ENCODE measurements at places on chromosomes 5 and 9. TPM values are rescaled to one million over a fixed set of nuclear protein-coding genes. Genes with fewer than 3 reads are reported as not detected.

DNA sequence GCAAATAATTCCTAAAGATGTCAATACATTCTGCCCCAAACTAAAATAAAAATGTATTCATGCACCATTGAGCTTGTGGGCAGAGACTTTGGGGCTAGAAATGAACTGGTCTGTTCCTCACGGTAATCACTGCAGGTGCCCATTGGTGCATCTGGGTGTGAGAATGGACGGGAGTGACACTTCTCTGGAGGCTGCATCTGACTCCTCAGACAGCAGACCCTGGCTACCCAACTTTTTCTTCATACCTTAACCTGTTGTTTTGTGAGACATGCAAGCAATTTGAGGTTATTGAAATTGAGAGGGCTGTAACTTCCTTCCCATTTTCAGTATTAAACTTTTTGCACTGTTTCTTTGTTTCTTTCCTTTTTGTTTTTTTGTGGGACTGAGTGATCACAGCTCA lies 333.4 kb downstream of the ICE1 start:
- no peak for DNase-seq

The SLC6A19 gene
- not detected for total RNA-seq

DNA sequence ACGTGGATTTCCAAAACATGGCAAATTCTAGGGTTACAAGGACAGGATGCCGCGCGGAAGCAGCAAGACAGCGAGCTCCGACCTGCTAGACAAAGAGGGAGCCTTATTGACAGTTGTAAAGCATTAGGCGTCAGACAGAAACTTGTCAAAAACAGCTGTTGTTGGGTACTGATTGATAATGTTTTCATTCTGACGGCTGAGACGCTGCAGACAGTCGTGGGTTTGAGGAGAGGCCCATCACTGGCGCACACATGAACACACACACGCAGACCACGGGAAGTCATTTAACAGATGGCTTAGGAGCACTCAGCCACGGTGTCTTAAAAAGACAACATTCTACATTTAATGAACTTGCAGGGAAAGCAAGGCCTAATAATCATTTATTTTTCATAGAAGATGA lies 324.0 kb downstream of the NDUFS4 start:
- no peak for DNase-seq

DNA sequence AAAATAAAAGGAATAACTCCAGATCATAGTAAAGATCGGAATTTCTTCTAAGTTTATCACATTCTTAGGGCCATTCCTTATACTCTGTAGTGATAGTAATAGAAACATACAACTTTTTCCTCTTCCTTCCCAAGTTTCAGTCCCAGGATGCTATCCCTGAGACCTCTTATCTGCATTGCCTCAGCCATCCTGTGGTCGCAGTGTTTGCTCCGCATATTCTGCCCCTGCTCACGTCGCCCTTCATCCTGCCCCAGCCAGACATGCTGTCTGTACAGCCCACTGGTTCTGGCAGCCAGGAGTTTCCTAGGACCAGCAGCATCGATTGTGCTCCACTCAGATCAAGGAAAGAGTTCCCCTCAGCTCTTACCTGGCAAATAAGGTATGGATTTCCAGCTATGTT lies 132.7 kb upstream of the ERCC6L2 start:
- DNase-seq, result no peak

DNA sequence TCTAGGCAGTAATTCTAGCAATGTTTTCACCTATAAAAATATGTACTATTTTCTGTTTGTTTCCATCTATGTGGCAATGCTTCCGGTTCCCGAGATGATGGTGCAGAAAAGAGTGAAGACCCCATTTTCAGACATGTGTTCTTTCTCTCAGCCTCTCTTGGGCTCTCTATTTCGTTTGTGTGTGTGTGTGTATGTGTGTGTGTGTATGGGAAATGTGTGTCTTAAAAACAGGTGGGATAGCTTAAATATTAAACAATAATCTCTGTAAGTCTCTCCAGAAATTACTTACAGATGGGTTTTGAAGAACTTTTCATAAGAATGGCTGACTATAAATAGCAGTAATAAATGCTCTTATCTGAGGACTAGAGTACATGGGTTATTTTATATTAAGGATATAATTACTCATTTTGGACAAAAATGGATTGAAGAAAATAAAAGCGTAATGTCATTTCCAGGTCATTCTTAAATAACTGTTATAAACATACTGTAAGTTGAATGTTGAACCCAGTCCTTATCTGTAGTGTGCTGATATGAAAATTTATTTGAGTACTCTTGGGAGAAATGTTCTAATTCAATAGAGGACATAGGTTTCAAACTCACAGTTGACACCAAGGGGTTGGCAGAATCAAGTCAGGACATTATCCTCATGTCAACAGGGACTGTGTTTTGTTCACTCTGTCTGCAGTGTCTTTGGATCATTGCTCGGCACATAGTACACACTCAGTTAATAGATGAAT lies 31.1 kb downstream of the PCSK5 start:
- DNase-seq, result no peak

DNA sequence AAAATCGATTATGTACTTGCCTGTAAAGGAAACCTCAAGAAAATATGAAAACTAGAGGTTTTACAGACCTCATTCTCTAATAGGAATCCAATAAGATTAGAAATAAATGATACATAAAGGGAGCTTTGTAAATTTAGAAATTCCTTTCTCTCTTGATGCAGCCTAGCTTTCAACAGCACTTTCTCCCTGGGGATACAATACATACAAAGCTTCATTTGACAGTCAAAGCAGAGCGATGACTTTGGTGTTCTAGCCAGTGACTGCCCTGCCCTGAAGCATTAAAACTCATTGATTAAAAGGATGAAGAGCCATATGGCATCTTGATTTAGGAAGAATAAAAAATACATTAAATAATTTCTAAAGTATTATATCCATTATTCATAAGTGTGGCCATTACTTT lies 46.3 kb upstream of the GLIS3 start:
- DNase-seq, result no peak

- no peak for DNase-seq
Observed at GRCh38 chr5:180241600-180241999, 32.6 kb upstream of the RASGEF1C start.

Measured in CD8-positive, alpha-beta memory T cell (primary cell).